ENCODE measurements at places on chromosomes 1 and 21.
A peak's percentile ranks its signal among the peaks of the same experiment; 100 is the strongest.

DNA sequence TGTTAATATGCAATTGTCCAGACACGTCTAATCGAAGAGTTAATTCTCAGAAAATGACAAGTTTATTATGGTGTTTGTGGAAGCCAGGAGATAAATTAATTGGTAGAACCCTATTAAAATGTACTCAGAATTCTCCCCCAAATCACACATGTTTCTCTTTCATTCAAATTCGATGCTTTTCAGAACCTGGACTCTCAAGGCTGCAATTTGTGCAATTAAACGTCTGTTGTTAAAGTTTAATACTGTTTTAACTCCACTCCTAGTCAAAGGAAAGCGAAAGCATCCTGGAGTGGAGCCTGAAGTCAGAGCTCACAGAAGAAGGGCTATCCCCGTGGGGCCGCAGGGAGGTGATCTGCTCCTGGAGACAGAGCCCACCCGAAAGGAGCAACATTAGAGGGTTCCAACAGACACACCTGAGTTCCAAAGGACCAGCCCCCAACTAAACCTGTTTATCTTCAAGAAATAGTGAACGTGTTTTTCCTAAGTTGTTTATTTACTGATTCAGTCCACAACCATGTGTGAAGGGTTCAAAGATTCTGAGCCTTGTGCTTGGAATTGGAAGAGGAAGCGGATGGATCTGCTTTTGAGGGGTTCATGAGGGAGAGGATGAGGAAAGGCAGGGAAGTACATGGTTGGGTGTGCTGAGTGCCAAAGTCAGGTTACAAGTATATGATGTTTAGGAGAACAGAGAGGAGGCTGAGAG lies 68.0 kb upstream of the AKT3 start:
- DNase-seq, result no peak

DNA sequence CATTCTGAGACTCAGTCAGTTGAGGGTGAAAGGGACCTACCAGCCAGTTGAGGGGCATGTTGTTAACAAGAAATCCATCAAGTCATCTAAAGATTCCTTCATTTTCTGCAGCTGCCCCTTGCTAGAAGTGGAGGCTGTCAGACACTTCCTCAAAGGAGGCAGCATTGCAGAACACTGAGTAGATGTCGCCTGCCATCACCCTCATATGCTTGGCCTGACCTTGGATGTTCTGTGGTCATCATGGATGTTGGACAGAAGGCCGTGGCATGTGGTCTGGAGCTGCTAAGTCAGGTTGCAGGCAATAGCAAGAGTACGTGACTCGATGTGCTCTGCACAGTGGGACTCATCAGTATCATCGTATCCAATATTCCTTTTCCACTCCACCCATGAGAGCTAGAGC lies 70.6 kb downstream of the GATAD2B start:
- DNase-seq, result no peak

DNA sequence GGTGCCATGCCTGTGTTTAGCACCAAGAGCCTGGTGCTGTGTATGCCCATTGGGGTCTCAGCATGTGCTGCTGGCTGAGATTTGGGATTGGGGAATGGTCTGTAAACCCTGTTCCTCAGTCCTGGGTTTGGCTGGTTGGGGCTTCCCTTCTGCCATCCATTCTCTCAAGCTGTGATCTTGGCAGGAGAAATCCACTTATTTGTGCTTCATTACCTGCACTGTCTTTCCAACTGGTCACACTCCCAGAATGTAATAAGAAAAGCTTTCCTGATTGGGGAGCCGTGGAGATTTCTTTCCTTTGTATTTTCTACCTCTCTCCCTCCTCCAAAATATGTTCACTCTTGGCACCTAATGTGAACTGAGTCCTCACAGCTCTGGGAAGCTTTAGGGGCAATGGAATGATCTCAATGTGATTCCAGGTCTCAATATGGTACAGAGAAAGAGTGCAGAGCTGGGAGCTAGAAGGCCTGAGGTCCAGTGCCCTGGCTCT lies 23.0 kb upstream of the KCNA10 start:
- DNase-seq, result no peak

- DNase-seq, result no peak
These were observed 183.6 kb upstream of the KIAA0040 start for GRCh38 chr1:175376194-175376593.

GRCh38 chr21:43339668-43340067 lies 87.3 kb downstream of the SIK1 start:
- DNase-seq, result no peak

GRCh38 chr1:89166705-89167104 lies 9.1 kb downstream of the GBP7 start:
- no peak for DNase-seq

- no peak for DNase-seq
These were observed 1.1 kb downstream of the LRRC8C start for GRCh38 chr1:89633800-89634625.

GRCh38 chr1:87951852-87952251 lies 623.2 kb downstream of the LMO4 start:
- no peak for DNase-seq

- no peak for DNase-seq
These were observed 2.4 kb upstream of the C1orf159 start for GRCh38 chr1:1118011-1118875.

DNA sequence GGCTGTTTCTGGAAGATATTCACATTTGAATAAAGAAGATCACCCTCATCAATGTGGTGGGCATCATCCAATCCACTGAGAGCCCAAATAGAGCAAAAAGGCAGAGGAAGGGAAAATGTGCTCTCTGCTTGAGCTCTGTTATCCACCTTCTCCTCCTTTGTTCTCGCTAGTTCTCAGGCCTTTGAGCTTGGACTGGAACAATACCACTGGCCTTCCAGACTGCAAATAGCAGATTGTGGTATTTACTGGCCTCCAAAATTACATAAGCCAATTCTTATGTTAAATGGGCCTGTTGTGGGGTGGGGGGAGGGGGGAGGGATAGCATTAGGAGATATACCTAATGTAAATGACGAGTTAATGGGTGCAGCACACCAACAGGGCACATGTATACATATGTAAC lies 219.3 kb downstream of the C1orf94 start:
- DNase-seq, result no peak

DNA sequence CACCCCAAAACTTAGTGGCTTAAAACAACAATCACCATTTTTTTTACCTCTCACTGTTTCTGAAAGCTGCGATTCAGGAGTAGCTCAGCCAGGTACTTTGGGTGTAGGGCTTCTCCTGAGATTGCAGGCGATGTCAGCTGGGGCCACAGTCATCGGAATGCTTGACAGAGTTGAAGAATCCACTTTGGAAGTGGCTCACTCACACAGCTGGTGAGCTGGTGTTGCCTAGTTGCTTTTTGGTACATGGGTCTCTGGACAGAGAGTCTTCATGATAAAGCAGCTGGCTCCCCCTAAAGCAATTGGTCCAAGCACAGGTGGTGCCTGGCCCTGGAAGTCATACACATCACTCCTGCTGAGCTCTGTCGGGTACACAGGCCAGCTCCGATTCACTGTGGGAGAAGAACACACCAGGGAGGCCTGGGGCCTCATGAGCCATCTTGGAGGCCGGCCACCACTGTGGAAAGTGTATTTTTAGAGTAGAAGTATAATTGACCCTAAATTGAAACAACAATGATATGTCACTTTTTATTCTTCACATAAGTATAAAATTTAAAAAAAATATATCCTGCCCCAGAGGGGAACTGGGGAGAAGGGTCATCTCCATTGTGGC lies 75.2 kb upstream of the GALNT2 start:
- DNase-seq, result no peak

DNA sequence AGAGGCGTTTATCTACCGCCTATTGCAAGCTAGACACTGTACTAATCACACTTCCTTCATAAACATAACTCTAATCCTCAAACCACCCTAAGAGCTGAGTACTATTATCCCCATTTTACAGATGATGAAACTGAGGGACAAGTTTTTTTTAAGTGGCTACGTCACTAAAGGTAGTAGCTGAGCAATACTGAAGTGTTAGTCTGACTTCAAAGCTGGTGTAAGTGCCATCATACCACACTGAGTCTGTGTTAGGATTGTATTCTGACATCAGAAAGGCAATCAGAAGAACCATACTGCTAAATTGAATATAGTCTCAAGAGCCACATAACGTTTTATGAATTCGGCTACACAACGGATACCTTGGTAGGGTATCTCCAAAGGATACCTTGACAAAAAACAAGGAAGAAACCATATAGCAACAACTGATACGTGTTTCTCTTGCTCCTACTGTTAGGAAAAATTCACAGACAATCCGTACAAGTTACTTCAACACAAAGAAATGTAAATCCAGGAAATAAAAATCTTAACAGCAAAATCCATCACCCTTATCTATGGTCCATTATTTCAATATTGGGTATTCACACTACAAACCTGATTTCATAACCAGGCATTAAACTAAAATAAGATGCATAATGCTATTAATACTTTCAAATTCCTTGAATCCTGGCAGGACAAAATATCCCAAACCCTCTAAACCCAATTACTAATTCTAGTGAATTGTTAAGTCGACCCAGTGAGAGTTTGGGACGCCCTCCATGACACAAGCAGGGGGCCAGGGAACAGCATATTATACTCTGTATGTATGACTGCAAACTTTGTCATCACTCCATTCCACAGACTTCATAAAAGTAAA lies 1.6 kb downstream of the TP53BP2 start:
- peak; percentile 47 for DNase-seq

DNA sequence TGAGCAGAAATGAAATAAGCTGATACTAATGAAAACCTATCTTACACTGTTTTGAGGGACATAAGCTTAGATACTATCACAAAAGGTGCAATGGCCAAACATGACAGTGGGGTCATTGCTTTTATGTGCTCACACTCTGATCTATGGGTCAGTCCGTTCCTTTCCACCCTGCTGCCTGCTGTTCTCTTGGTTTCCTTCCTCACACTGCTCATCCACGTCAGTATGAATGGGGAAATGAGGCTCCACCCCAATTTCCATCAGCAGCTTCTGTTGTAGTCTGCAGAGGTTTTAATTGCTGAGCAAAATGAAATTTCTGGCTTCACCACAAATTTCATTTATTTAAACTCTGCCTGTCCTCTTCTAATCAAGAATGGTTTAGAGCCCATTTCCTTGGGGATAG lies 155.2 kb downstream of the GABPA start:
- DNase-seq, result no peak

Measured in CD4-positive, alpha-beta T cell treated with Interleukin-2 at 100 ng/mL for 4 hours (primary cell).